GM23338 (cell line): ENCODE measurements at places on chromosomes 5 and 9.

- no peak for DNase-seq
Measured at GRCh38 chr9:115213818-115214334, 95.9 kb upstream of the TNC start.

- no peak for DNase-seq
Measured at GRCh38 chr5:91434348-91434747, 51.2 kb upstream of the ARRDC3 start.

DNA sequence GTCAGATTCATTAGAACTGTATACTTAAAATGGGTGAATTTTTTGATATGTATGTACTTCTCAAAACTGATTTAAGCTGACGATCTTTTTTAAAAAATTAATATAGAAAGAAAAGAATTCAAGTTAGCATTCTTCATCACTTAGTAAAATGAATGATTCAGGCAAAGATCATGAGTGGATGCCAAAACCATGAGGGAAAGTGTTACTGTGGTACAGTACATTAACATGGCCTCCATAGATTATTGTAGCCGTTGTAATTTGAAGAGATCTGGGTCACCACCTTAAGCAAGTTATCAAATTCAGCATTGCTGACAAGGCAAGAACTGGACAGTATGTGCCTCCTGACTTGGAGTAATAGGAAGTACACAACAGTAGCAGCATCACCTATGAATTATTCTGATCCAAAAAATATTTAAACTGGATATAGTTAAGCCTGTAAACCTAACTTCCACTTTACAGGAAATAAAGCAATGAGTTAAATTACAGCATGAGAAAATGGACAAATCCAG, 29.7 kb downstream of the C9orf85 start:
- DNase-seq = no peak

GRCh38 chr9:120833325-120833724, 9.4 kb downstream of the PSMD5 start:
- no peak for DNase-seq

GRCh38 chr9:129482521-129483414, 138.1 kb downstream of the C9orf50 start:
- peak; percentile 75 for DNase-seq

DNA sequence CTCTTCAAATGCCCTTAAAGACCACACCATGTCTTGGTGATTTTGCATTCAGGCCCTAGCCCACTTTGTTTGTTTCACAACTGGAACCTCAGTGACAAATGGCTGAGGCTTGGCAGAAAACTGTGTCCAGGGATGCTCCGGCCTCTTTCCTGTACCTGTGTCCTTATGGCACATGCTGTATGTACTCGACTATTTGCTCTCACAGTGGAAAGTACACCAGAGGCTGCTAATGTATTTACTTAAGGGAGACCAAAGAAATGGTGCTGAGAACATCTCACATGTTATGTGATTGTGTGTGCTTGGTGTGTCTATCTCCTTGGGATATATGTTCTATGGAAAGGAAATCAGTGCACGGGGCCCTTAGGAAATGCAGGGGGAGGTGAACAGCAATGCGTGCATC, 263.3 kb downstream of the GADD45G start:
- no peak for DNase-seq
